ENCODE measurements at places on chromosomes 1 and 21.
A peak's percentile ranks its signal among the peaks of the same experiment; 100 is the strongest.

- DNase-seq = no peak
Measured at GRCh38 chr21:32484706-32485380, 72.3 kb downstream of the EVA1C start.

- DNase-seq = no peak
Measured at GRCh38 chr1:225578251-225578977, 74.5 kb downstream of the ENAH start.

GRCh38 chr1:161164901-161165610 is 1.2 kb upstream of the PPOX start:
- DNase-seq = no peak

DNA sequence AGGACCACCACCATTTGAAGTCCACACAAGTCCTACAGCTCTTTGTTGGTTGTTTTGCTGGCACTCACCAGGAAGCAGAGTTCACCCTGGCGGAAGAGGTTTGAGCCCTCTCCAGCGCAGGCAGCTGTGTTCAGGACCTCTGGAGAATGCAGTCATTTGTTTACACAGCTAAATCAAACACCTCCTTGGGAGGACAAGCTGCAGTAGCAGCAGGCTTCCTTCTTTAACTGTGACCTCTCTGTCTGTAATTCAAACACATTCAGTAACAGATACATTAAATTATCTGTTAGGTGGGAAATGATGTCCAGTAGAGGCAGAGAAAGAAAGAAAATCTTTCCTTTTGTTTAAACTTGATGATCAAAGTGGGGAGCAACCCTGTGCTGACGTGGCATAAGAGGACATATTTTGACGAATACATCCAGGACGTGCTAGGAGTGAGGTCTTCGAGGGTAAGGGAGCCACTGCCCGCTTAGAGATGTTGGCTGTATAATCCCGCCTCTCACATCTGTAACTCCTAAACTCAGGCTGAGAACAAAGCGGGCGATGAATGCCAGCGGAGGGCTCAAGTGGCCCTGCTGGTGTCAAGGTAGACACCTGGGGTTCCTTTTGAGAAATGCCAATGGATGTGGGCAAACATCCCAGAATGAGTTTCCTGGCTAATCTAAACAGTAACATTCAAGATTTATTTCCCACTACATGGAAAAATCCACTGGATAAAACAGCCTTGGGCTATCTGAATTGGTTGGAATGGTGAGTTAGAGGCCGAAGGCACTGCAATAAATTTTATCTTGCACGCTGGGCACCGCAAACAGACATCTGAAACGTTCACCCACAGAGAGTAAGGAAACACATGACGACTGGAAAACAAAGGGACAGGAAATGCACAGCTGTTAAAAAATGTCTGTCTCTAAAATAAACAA is 51.7 kb downstream of the ABCA4 start:
- no peak for DNase-seq

GRCh38 chr1:3012456-3013291 is 8.6 kb upstream of the ACTRT2 start:
- DNase-seq = peak; percentile 45

GRCh38 chr1:75725861-75726361 is 1.4 kb downstream of the ACADM start:
- no peak for DNase-seq

DNA sequence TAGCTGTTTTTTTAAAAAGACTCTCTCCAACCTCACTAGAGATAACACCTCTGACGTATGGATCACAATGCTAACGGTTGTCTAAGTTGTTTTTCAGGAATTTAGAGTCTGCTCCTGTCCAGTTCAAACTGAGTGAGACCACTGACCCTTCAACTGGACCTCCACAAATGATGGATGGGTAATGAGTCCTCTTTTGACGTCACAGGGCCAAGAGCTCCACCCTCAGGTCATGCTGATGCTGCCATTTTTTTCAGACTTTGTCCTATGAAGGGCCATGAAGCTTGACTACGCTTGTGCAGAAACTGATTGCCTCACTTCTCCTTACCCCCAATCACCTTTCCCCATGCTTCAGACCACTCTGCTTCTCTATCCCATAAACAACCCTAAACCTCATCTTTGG is 16.6 kb downstream of the GRIK3 start:
- no peak for DNase-seq

DNA sequence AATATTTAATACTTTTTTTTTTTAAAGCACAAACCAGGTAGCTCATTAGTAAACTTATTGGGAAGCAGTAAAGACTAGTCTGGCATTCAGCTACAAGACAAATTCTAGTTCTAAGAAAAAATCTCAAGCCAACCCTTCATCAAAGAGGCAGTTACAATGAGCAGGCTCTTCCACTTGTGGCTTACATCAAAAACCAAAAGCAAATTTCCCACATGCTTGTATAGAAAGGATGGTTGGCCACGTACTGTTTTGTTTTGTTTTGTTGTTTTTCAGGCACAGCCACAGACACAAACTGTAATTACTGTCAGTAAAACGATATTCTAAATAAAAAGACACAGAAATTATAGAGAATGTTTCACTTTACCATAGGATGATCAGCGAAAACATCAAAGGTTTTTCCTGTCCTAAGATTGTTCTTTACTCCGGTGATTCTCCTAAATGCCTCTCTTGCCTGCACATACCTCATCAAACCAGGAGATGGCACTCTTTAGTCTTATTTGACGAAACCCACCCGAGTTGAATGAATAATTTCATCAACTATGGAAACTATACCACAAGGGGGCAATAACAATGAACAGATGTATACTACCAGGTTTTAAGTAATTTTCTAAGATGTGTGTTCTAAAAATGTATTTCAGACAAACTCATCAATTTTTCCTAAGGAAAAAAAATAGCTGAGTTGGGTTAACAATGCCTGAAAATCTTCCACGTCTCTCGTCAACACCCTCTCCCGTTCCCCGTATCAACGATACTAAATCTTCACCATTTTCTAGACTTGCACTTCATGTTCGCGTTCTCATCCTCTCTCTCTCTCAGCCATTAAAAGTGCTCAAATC is 26.9 kb downstream of the RPL5 start:
- DNase-seq = peak; percentile 84

GRCh38 chr1:223123011-223123610 is 19.9 kb downstream of the TLR5 start:
- no peak for DNase-seq

DNA sequence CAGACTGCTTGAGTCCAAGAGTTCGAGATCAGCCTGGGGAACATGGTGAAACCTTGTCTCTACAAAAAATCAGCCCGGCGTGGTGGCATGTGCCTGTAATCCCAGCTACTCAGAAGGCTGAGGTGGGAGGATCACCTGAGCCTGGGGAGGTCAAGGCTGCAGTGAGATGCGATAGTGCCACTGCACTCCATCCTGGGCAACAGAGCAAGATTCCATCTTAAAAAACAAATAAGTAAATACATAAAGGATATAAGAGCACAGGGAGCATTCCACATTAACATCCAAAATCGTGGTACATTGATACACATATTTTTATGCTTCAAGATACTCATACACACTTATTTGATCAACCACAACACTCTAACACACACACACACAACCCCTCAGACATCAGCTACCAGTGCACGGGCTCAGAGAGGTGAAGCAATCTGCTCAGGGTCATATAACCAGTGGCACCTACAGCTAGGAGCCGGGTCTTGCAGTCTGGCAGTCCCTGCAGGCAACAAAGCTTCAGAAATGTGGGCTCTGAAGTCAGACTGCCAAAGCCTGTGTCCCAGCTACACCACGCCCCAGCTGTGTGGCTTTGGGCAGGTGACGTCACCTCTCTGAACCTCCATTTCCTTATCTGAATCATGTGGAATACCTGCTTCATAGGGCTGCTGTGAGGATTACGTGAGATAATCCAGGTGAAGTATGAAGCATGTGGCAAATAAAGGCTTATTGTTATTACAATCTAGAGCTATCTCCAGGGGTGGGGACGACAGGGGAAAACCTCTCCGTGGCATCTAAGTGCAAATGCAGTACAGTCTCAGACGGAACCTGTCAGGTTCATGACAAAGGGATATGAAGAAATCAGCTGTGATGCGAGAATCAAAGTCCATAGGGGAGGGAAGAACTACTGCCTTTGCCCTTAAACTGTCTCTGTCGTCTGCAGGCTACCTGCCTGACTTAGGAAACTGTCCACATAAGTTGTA is 4.8 kb upstream of the CRYBG2 start:
- DNase-seq = peak; percentile 62

- no peak for DNase-seq
Measured at GRCh38 chr1:179168536-179168935, 60.9 kb downstream of the ABL2 start.

GRCh38 chr1:61888808-61889207 is 146.5 kb downstream of the PATJ start:
- DNase-seq = no peak

- no peak for DNase-seq
Measured at GRCh38 chr1:84083307-84083706, 60.8 kb upstream of the PRKACB start.

- no peak for DNase-seq
Measured at GRCh38 chr1:84164161-84164560, 20.1 kb downstream of the PRKACB start.

GRCh38 chr1:232789651-232790050 is 15.6 kb upstream of the MAP10 start:
- DNase-seq = no peak

- DNase-seq = peak; percentile 63
Measured at GRCh38 chr1:64744492-64745180, at the start of gene RAVER2. RAVER2 (plus strand) TSS chr1:64745075; CDS start chr1:64745173, 98 bp downstream.

DNA sequence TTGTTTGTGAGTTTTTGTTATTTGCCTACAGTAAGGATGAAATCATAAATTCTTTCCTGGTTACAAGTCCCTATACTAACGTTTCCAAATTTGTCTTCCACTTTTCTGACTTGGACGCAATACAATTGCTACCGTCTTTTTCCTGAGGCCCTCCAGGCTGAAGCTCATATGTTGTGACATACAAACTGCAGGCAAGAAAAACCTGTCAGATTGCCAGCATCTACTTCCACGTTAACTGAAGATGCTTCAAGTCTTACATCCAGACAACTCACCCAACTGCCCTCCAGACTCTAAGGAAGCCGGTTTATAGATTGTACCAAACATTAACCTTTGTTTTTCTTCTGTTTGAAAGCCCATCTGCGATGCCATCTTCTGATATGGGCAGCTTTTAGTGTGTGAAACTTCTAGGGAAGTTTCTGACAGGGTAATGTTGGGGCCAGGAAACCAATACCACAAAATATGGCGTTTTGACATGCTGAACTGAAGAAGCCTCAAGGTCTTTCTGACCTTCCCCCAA is 21.4 kb upstream of the RNF11 start:
- peak; percentile 64 for DNase-seq

- DNase-seq = no peak
Measured at GRCh38 chr1:246801241-246802020, 77.2 kb downstream of the SCCPDH start.

DNA sequence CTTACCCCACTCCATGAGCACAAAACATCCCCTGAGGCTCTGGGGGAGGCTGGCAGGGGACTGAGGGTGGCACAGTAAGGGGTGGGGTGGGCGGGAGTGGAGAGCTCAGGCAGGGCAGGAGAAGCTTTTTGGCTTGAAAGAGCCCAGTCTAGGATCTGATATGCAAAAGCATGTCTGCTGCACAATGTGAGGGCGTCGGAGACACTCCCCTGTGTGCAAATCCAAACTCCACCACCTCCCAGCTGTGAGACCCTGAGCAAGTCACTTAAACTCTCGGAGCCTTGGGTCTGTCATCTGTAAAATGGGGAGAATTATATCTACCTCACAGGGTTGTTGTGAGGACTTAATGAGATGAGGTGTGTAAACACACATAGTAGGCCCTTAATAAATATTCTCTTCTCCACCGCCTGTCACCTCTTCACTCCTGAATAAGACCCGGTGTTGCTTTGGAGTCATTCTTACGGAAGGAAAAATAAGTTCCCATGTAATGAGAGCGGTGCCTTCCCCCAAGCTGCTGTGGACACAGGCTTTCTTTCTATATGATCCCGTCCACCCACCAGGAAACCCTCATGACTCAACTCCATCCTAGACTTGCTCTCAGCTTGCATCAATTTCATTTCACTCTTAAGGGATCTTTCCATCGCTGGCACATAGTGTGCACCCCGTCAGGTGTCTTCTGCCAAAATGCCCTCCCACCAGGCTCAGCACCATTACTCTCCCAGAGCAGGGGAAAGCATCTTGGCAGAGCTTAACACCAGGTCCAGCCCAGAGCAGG is 12.5 kb downstream of the KCNN3 start:
- peak; percentile 51 for DNase-seq

GRCh38 chr21:30326390-30326789 is 6.3 kb upstream of the KRTAP26-1 start:
- DNase-seq = no peak

- no peak for DNase-seq
Measured at GRCh38 chr1:58443986-58444868, 102.3 kb downstream of the OMA1 start.

Measured in activated CD4-positive, alpha-beta T cell treated with anti-CD3 and anti-CD28 coated beads, Interleukin-10, Interleukin-2, amounts not matched to agents 100 ng/mL and 50 ng/mL, durations not matched to agents 16 hours and 8 hours (primary cell).